Activated CD4-positive, alpha-beta T cell treated with anti-CD3 and anti-CD28 coated beads, Interleukin-2, amount 50 U/mL, for 16 hours (primary cell): ENCODE measurements at places on chromosomes 5 and 9.

DNA sequence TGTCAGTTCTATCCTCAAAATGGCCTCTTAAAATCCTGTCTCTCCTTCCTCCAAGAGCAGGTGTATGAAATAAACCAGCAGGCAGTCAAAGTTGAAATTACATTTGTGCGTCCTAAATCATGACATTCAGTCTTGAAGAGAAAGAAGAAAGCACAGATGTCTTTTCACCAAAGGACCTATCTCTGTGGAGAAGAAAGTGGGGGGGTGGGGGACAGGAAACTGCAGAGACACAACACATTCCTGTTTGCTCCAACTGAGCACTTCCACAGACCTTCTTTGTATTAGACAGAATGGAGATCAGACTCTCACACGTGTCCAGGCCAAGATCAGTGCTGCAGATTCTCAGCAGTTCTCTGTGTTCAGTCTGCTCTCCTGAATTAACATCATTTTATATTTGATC, 471.9 kb upstream of the RGMB start:
- no peak for DNase-seq

DNA sequence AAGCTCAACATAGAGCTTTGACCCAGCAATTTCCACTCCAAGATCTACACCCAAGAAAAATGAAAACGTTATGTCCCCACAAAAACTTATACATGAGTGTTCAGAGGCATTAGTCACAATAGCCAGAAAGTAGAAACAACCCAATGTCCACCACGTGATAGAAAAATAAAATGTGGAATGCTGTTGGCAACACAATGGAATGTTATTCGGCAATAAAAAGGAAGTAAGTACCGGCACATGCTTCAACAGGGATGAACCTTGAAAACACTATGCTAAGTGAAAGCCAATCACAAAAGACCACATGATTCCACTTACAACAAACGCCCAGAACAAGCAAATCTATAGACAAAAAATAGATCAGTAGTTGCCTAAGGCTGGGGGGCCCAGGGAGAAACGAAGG, 6.0 kb downstream of the UBQLN1 start:
- no peak for DNase-seq

- DNase-seq: no peak
Measured at GRCh38 chr5:102222772-102223171, 73.3 kb downstream of the SLCO4C1 start.

- no peak for DNase-seq
Measured at GRCh38 chr5:179912951-179913350, 5.3 kb upstream of the TBC1D9B start.

DNA sequence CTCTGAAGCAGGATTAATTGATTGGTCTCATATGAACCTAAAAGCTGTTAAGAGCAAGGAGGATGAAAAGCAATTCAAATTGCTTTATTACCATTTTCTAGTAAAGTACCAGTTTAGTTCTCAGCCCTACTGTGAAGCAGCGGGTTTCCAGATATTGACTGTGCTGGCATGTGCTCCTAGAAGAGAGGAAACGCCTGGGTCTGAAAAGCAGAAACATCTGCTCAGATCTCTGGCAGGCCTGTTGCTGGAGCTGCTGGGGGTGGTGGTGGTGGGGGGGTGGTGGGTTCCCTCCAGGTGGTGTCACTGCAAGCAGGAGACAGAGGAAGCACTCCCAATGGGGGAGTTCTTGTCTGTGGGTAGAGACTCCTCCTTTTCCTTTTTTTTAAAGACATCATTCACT, 105.5 kb upstream of the ZNF462 start:
- DNase-seq: no peak

- DNase-seq: no peak
Measured at GRCh38 chr5:171926311-171926710, 80.1 kb downstream of the FBXW11 start.

GRCh38 chr9:2060424-2060823, 45.3 kb downstream of the SMARCA2 start:
- no peak for DNase-seq

GRCh38 chr9:107299437-107299836, 16.4 kb downstream of the RAD23B start:
- no peak for DNase-seq

GRCh38 chr5:135402031-135402430, 3.0 kb upstream of the MACROH2A1 start:
- no peak for DNase-seq

DNA sequence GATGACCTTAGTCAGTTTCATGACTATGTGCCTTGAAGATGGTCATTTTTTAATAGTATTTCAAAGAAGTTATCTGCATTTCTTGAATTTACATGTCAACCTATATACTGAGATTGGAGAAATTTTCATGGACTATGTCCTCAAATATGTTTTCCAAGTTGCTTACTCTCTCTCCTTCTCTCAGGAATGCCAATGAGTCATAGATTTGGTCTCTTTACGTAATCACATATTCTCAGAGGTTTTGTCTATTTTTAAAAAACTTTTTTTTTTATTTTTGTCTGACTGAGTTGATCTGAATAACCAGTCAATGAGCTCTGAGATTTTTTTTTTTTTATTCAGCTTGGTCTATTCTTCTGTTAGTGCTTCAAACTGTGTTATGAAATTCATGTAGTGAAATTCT, 374.7 kb upstream of the GRIN3A start:
- no peak for DNase-seq

- DNase-seq: no peak
Measured at GRCh38 chr5:39501397-39501796, 76.6 kb upstream of the DAB2 start.

GRCh38 chr9:84285381-84285780, 55.2 kb downstream of the SLC28A3 start:
- DNase-seq: no peak
